ENCODE measurements at places on chromosomes 7 and 10. TPM values are rescaled to one million over a fixed set of nuclear protein-coding genes. Genes with fewer than 3 reads are reported as not detected.

RSPH10B2 gene
- total RNA-seq, result not detected

OR2A7 gene
- 0.98 TPM for total RNA-seq

ITIH5 gene
- total RNA-seq, result 0.09 TPM

SDK1 gene
- total RNA-seq, result not detected

PAX4 gene
- not detected for total RNA-seq

FAM20C gene
- total RNA-seq, result 18.2 TPM

LBX1 gene
- total RNA-seq, result 0.08 TPM

LYZL1 gene
- total RNA-seq, result not detected

IQUB gene
- 0.81 TPM for total RNA-seq

C10orf62 gene
- not detected for total RNA-seq

MKX gene
- 0.25 TPM for total RNA-seq

AOAH gene
- 0.74 TPM for total RNA-seq
